CD4-positive, alpha-beta T cell treated with Interleukin-6 at 100 ng/mL for 8 hours (primary cell): ENCODE measurements at places on chromosomes 7 and 10.

GRCh38 chr7:84637568-84638338 lies 443.2 kb upstream of the SEMA3A start:
- no peak for DNase-seq

- DNase-seq, result no peak
Measured at GRCh38 chr7:84447636-84448293, 253.2 kb upstream of the SEMA3A start.

DNA sequence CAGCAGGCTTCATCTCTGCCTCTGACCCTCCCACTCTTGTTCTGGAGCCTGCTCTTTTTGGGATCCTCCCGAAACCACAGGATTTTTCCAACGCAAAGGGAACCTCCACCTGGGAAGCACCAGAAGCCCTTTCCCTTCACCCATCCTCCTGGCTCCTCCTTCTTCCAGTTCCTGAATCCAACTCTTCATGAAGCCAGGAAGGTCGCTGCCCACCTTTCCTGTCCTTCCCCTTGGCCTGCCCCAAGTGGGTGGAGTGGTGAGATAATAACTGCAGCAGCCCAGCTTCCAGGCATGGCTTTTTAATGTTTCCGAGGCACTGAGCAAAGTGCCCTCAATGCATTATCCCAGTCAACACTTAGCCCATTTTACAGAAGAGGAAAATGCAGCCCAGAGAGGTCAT lies 70.8 kb upstream of the EEPD1 start:
- no peak for DNase-seq

DNA sequence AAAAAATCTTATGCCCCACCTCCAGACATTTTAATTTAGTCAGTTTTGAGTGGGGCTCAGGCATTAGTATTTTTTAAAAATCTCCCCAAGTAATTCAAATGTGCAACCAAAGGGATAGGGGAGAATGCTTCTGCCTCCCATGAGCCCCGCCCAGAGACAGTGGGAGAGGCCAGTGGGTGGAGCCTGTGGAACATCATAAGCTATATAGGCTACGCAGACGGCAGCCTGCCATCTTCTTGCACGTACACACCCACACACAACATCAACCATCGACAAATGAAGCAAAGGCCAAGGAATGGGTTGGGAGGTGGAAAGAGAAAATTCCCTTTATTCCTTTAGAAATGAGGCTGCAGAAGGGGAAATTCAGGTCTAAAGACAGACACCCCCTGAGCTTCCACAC lies 25.2 kb downstream of the CREB3L2 start:
- DNase-seq, result no peak

GRCh38 chr7:91280185-91280584 lies 16.0 kb downstream of the FZD1 start:
- DNase-seq, result no peak

DNA sequence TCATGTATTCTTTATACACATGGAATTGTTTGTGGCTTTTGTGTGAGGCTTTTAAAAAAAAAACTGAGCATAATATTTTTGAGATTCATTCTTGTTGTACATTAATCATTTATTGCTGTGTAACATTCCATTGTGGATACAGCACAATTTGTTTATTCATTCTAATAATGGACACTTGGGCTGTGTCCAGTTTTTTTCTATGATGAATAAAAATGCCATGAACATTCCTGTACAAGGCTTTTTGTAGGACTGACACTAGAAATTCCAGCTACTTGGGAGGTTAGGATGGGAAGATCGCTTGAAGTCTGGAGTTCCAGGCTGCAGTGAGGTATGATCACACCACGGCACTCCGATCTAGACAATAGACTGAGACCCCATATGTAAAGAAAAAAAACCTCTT lies 254.3 kb upstream of the CACNA2D1 start:
- no peak for DNase-seq

- no peak for DNase-seq
Measured at GRCh38 chr10:62581351-62581750, 207.2 kb downstream of the ZNF365 start.

DNA sequence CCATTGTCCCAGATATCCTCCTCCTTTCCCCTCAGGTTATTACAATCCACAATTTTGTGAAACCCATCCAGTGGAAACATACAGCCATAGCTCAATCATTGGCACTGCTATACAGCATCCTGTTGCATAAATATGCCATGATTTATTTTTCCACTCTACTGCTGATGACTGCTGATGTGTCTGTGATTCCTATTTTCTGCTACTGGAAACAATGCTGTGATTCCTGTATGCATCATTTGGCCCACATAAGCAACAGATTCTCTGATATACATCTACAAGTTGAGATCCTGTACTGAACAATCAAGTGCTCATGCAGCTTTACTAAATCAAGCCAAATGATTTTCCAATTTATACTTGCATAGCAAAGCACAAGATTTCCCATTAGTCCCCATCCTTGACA lies 39.6 kb downstream of the CUL2 start:
- no peak for DNase-seq

- DNase-seq, result no peak
Measured at GRCh38 chr10:98418665-98419468, 3.9 kb upstream of the PYROXD2 start.

DNA sequence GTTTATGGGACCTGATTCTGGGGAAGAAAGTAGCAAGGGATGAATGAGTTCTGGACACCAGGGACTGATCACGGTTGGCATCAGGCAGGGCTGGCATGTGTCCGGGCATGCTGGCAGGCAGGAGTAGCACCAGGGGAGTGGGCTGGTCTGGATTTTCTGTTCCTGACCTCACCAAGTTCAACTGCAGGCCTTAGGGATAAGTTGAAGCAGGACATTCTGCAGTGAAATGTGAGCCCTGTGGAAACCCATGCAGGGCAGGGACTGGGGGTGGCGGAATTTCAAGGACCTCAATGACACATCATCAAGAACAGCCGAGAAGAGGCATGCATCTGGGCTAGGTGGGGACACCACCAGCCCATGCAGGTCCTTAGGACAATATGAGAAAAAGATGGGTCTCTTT lies 80.2 kb upstream of the ADAM12 start:
- no peak for DNase-seq

DNA sequence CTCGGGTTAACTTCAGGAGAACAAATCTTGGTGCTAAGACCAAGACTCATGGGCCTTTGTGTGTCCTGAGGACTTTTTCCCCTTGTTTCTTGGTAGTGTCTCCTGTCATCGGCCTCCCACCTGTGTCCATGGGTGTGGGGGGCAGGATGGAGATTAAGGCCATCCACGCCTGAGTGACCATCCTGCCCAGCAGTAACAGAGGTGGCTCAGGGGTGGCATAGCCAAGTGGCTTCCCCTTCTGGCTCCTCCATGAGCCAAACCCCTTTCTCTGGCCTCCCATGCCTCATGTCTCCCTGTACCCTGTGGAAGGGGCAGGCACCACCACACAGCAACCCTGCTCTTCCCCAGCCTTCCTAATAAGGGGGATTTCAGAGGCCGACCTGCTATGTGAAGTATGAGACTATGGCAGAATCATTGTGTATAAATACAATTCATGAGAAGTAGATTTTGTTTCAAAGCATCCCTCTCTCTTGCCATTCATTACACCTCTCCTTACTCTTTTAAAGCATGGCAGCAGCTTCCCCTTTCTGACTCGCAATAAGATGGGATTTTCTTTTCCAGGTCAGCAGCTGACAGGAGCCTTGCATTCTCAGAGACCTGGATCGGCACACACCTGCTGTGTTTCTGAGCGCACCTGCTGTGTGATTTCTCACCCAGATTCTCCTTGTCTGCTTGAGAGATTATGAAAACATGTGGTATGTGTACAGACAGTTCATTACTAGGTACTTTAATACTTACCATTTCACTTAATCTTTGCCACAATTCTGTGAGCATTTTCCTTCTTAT lies 102.5 kb downstream of the XPNPEP1 start:
- DNase-seq, result no peak

- peak; percentile 23 for DNase-seq
Measured at GRCh38 chr10:96585736-96586418, 935 bp downstream of the TM9SF3 start.

- no peak for DNase-seq
Measured at GRCh38 chr10:57249615-57250281, 888.7 kb upstream of the ZWINT start.

DNA sequence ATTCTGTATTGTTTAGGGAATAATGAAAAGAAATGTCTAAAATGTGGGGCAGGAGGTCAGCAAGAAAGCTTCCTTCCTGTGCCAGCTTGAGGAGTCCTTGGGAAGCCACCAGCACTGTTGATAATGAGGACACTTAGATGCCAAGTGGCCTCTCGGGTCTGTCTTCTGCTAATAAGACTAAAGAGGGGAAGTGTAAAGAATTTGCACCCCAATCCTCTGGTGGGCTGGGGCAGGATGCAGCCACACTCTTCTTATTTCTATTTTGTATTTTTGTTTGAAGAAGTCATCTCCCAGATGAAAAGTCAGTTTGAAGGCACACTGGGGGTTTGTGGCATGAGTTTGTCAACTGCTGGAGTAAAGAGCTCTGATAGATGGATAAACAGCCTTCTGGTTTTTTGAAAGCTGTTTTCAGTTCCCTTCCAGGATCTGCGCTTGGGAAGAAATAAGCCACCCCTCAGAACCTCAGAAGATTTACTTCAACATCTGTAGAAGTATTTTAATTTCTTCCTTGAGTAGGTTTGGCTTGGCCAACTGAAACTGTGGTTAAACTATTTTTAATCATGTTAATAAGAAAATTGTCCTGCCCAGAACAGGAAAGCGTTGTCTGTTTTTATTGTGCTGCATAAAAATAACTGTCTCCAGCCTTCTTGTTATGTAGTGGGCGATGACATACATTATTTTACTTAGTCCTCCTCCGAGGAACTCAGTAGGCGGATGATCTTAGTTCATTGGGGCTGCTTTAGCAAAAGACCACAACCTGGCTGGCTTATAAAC lies 128.8 kb upstream of the GPR26 start:
- no peak for DNase-seq

GRCh38 chr7:22826593-22826992 lies 3.9 kb upstream of the TOMM7 start:
- no peak for DNase-seq

DNA sequence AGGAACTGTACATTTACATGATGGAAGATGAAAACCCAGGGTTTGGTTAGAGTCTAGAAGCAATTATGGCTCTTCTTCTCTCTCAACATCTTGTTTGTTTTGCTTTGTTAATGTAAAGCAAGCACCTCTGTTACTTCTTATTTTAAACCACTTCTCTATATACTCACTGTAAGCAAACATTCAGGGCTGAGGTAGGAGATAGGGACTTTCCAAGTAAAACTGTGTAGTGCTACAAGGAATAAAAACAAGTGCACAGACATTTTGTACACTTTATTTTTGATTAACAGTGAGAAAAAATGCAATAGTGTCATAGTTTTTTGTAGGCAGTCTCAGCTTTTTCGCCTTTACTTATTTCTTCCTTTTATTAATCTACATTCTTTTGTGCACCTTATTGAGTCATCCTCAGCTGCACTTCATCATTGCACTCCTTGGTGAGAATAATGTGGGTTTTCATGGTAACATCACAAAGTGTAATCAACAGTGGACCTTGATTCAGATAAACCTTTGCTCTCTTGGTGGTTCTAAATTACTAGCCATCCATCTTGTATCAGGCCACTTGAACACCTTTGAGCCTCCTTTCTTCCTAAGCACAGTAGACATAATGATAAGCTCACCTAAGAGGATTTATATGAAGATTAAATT lies 52.9 kb downstream of the ELMO1 start:
- DNase-seq, result no peak

GRCh38 chr7:29156907-29157452 lies 10.6 kb upstream of the CPVL start:
- no peak for DNase-seq

DNA sequence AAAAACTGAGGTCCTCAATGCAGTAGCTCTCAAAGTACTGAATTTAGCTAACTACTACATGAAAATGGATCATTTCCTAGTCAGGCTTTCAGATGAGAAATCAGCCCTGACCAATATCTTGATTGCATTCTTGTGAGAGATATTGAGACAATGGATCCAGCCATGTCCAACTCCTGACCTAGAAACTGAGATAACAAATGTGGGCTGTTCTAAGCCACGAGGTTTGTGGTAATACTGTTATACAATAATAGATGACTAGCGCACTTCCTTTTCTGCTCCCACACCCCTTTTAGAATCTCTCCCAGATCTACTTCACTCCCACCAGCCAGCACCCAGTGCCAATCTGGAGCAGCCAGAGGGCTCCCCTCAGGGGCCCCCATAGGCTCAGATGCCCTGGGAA lies 209.3 kb upstream of the KMT2E start:
- DNase-seq, result no peak

- no peak for DNase-seq
Measured at GRCh38 chr7:157675427-157675927, 338.7 kb downstream of the DNAJB6 start.

DNA sequence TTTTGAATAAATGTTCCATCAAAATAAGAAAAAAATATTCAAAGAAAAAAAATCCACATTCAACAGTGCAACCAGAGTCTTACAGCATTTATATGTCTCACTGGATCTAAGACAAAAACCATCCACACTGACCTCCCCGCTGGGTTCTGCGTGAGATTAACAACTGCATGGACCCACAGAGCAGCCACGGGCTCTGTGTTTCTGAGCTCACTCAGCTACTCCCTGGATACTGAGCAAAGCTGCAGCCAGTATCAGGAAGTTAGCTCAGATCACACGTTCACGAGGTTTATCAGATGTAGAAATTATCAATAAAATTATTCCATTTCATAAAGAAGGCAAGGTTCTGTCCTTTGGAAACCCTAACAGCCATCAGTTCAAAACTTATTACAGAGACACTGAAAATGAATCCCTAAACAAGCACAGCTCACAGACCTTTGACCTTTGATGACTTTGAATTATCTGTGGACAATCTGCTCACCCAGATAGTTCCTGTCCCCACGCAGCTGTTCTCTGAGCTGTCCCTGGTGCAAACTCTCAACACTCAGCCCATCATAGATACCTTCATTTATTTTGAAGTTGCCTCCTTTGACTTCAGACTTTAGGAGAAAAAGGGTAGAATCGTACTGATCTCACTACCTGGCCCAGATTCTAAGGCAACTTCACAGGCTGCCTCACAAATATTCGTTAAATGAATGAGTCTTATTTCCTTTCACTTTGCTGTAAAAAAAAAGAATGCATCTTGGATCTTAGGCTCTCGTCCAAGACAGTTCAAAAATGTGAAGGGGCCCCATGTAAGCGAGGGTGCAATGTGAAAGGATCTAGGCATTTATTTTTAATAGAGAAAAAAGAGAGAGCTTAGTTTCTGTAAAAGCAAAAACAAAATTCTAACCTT lies 67.7 kb upstream of the SVIL start:
- DNase-seq, result no peak

- no peak for DNase-seq
Measured at GRCh38 chr7:81361769-81362312, 408.0 kb downstream of the HGF start.
